ENCODE measurements at places on chromosomes 6 and 20.
A peak's percentile ranks its signal among the peaks of the same experiment; 100 is the strongest.

DNA sequence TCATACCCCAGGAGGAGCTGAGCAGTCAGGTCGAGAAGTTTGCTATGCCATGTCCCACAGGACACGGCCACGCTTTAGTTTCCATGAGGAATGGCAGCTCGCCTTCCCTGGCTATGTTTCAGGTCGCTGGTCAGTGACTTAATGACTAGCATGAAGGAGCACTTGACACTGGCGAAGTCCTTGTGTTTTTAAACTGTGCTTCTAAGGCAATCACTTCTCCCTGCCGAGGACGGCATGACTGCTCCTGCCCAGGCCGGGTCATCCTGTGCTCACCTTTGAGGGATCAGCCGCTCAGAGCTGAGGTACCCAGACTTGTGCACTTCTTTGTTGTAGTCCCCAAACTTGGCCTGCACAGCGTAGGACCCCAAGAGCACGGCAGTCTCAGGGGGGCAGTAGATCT, 34.1 kb downstream of the EZR start:
- DNase-seq: no peak

- no peak for DNase-seq
Measured at GRCh38 chr6:129009851-129010250, 126.9 kb downstream of the LAMA2 start.

DNA sequence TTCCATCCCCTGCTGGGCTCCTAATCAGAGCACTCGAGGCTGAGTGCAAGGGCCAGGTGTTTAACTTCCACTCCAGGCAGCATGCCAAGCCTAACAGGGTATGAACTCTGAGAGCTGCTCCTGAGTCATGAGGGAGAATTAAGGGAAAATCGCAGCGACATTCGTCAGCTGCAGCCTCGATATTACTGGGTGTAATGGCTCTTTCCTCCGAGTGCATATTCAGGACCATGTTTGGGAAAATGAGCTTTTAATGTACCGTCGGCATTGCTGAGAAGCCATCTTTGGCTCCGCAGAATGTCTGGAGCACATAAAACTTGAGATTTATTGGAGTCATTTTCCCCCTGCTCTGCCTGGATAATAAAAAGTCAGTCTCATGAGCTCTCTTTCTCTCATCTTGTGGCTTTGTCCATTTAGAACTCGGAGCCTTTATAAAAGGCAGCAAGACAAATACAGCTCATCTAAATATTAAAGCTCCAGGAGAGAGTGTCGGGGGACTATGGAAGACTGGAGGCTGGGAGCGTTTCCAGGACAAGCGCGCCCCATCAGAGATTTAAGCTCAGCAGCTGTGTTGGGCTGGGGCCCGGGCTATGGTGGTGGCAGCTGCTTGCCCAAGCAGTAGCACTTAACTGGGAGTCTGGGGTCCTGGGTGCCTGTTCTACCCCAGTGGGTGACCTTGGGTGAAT, 103.7 kb downstream of the TOX2 start:
- peak; percentile 72 for DNase-seq

GRCh38 chr20:53281557-53282117, 309.5 kb downstream of the TSHZ2 start:
- DNase-seq: no peak

DNA sequence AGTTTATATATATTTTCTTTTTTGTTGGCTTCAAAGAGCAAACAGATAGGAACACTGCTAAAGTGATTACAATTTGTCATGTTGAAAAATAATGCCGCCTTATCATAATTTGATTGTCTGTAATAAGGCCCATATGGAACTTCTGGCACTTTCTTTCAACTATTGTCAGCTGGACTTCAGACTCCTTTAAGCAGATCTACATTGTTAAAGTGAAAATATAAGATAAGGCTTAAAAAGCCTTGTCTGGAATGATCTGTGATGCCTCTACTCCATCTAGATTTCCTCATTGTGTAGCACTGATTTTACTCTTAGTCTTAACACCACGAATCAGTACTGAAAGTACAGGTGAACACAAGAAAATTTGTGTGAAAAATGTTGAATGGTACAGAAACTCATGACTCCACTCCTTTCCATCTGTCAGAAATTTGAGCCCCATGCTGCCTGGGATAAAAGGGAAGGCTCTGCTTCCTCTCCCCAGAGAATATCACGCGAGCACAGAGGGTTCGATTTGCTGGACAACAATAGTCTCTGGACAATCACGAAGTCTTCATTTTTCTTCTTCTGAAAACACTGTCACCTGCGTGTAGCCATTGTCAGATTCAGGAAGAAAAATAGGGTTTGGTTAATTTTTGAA, 56.0 kb downstream of the BCAS1 start:
- no peak for DNase-seq

DNA sequence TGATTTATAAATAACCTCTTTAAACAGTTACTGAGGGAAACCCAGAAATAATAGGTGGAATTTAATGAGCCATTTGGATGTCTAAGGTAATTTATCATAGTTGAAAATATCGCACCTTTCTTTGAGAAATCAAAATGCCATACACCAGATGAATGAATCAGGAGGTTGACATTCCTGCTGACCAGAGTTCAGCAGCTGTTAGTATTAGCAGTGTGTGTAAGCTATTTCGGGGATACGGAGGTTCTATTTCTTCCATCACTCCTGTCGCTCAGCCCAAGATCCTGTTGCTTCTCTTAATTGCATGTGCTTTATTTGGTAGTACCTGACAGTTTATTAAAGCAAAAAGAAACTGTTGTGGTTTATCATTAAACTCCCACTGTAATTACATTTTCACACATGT, 67.1 kb downstream of the HDGFL1 start:
- DNase-seq: no peak

- DNase-seq: no peak
Measured at GRCh38 chr20:12640251-12640650, 368.5 kb upstream of the SPTLC3 start.

DNA sequence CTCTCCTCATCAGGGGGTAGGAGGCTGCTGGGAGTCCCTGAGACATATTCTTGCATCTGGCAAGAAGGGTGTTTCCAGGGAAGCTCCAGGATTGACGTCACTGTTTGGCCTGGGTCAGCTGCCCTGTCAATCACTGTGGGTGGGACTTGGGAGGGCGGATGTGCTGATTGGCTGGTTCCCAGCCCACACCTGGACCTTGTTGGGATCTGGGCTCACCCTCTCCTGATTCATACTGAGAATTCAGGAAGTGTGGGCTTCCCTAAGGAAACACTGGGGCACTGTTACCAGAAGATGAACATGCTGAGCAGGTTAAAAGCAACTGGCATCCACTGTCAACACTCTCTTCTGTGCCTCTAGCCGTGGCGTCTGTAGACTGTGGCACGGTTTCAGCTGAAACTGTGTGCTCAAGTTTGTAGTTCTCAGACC, 36.5 kb downstream of the CDH26 start:
- peak; percentile 9 for DNase-seq

DNA sequence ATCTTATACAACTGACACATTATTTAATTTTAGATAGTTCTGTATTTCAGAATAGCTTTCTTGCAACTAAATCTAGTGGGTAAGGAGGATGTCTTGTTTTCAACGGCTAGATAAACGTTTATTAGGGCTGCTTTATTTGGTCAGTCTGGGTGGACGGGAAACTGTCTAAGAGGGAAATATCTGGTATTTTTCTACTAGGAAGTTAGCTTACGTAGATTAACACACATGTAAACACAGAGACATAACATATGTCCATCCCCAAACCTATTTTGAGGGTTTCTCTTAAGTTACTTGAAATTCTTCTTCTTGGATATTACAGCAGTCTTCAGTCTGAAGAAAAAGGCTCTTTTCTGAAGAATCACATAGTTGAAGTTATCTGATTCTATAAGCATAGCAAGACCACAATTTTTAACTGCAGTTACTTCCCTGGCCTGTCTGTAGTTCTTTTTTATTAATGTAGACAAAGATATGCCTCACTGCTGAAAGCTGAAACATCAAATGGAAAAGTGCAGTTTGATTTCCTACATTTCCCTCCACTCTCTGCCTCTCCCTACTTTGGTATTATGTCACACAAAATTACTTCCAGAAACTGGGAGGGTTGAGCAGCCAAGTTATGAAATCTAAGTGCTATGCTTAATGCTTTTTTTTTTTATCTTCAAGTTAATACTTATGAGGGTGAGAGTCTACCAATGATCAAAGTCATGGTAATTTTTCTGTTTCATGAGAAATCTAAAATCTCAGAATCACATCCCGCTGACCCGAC, 37.4 kb downstream of the PLAGL1 start:
- DNase-seq: no peak

DNA sequence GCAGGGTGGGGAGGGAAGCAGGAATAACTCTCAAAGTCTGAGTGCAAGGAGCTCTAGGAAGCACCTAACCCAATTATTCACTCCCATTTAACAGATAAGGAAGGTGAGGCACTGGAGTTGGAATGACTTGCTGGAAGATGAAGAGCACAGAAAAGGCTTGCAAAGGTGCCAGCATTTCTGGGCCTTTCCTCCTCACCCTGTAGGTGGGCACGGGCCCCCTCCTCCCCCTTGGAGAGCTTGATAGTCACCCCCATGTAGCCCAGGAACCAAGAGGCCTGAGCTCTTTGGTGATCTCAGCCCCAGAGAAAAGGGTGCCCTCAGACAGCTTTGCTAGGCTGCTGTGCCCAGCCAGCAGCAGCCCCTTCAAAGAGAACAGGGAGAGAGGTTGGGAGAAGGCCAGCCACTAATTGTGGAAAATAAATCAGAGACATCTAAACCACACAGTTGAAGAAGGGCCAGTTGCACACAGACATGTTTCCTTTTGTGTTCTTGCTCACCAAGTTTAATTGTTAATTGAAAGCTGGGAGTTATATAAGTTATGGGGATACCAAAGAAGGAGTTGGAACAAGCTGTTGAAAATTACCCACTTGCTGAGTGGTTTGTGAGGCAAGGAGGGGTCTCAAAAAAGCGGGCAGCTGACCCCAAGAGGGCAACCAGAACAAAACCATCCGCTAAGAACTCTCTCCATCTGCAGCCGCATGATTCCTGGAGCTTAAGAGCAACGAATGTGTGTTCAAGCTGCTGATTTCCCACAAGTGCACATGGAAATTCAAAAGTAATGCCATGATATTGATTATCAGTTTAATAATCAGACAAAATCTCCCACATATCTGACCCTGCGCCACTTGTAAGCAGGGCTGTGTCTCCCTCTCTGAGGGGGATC, 77.0 kb downstream of the MRPL14 start:
- DNase-seq: no peak

DNA sequence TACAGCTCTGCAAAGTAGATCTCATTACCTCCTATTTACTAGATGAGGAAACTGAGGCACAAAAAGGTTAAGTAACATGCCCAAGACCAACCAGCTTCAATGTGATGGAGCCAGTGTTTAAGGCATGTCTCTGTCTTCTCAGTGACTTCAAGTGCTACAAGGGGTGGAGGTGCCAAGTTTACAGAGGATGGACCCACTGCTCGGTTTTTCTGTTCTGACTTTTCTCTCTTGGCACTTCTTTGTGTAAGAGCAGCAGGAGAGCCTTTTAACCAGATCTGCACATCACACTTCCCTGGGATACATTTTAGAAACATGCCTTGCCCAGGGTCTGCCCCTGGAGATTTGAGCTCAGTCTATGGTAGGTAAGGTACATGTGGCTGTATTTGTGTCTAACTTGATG, 9.8 kb downstream of the WRNIP1 start:
- DNase-seq: no peak

- DNase-seq: no peak
Measured at GRCh38 chr20:47998736-47999135, 213.5 kb upstream of the SULF2 start.

DNA sequence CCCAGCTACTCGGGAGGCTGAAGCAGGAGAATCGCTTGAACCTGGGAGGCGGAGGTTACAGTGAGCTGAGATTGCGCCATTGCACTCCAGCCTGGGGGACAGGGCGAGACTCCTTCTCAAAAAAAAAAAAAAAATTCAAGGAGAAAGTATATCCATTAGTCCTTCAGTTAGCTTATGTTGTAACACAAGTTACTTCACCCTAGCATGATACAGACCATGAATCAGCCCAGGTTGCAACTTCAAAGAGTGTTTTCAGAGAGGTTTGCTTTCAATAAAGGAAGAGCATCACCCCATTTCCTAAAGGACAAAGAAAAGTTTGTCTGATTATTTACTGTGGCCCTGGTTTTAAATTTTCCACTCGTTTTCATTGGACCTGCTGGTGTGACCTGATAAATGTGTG, 73.0 kb downstream of the SERAC1 start:
- no peak for DNase-seq

GRCh38 chr6:169044381-169045230, 209.0 kb downstream of the THBS2 start:
- no peak for DNase-seq

- no peak for DNase-seq
Measured at GRCh38 chr20:56483970-56484369, 15.5 kb downstream of the RTF2 start.

- DNase-seq: no peak
Measured at GRCh38 chr20:64234291-64234791, 21.2 kb upstream of the PCMTD2 start.

DNA sequence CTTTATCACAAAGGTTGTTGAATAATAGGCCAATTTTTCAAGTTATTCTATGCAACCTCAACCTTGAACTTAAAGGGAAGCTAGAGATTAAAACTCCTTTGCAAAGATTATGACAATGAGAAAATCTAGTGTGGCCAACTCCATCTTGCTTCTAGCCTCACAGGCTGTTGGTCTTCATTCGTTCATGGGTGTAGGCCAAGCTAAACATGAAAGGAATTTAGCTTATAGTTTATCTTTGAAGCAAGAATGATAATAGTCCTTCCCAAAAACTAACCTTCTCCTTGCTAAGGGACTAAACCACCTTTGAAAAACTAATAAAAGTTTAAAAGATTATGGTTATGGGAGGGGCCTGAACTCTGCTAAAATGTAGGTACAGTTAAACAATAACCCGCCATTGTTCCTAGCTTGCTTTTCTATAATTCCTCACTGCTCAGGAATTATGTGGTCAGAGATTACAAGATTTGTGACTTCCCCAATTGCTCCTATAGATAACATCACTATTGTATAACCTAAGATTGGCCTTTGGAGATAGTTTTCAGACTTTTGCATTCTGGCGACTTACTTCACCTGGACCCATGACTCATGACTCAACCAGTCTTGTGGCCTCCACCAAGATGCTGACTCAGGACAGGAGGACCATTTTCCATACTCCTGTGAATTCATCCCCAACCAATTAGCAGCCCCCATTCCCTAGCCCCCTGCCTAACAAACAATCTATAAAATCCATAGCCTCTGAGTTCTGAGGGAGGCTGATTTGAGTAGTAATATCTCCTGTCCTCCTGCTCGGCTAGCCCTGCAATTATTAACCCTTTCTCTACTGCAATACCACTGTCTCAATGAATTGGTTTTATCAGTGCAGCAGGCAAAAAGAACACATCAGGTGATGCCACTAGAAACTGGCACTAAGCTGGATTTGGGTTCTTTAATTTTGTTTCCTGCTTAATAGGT, 154.5 kb downstream of the CD83 start:
- no peak for DNase-seq

- DNase-seq: peak; percentile 9
Measured at GRCh38 chr6:81126150-81126549, 626.3 kb downstream of the TENT5A start.

GRCh38 chr6:6452002-6452401, 131.5 kb upstream of the F13A1 start:
- DNase-seq: no peak

DNA sequence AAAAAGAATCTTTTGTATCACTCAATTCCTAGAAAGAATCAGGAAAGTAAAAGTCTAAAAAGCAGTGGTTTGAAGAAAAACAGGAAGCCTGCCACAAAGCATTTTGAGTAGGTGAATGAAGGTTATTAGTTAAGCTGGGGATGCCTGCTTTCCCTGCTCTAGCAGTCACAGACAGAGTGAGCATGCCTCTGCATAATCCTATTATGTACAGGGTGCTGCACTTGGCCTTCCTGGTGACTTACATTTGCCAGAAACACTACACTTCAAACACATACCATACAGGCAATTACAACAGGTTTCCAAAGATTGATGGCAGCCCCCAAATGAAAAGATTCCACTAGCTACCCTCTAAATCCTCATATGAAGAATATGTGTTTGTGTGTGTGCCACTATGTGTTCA, 130.8 kb downstream of the TPBG start:
- no peak for DNase-seq

Data from skeletal muscle cell (primary cell).